NCI-H146 (cell line): ENCODE measurements at places on chromosomes 12 and 14.

DNA sequence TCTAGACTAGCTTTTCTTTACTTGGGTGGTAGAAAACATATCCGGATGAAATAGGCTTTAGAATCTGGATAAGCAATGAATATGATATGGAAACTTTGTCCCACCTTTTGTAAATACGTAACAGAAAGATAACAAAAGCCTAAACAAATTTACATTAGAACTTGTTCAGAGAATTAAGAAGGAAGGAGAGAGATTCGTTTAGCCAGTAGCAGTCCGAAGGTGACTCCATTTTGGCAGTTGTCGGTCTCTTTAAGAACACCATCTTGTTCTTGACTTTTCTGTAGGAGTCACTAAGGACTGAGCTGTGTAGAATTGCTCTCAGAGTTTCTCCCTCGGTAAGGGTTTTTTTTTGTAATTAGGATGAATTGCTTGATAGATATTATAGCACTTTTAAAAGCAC, 475.1 kb downstream of the PCNX1 start:
- DNase-seq: no peak

DNA sequence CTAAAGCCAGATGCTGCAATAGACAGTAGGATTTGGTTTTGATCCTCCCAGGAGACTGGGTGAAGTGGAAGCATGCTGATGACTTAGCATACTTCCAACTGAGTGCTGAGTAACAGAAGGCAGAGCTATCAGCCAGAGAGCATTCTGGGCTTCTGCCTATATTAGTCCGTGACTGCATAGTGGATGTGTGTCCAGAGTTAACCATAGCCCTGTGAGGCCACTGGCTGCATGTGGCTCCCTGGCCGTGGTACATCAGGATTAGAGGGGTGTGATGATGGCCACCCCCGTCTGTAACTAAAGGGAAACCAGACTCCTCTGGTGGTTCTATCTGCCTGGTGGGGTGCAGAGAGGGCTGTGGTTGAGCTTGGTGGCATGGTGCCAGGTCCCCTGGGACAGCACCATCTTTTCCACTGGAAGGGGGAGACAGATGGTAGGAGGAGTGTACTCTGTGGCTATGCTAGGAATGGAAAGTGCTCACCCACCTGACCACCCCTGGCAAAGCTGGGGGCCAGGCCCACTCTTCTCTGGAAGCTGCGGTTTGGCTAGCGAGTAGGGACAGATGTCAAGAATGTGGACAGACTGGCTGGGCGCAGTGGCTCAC, 27.4 kb downstream of the ABCD4 start:
- DNase-seq: no peak

GRCh38 chr14:103233328-103233727, 100.7 kb upstream of the EIF5 start:
- DNase-seq: no peak

DNA sequence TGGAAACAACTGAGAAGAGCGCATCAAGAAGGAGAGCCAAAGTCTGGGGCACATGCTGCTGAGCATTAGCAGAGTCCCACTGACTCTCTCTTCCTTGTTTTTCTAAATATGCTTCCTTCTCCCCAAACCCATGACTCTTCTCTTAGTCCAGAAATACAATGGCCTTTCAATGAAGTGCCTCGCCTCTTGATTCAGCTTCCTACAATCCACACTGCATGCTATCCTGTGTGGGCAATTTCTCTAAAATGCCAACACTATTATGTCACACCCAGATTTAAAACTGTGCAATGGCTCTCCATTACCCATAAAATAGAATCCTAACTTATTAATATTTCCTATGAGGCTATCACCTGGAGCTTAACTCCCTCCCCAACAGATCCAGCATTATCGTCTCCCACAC, 198.6 kb downstream of the RPAP3 start:
- DNase-seq: no peak
